ENCODE measurements at places on chromosomes 3 and 15.

DNA sequence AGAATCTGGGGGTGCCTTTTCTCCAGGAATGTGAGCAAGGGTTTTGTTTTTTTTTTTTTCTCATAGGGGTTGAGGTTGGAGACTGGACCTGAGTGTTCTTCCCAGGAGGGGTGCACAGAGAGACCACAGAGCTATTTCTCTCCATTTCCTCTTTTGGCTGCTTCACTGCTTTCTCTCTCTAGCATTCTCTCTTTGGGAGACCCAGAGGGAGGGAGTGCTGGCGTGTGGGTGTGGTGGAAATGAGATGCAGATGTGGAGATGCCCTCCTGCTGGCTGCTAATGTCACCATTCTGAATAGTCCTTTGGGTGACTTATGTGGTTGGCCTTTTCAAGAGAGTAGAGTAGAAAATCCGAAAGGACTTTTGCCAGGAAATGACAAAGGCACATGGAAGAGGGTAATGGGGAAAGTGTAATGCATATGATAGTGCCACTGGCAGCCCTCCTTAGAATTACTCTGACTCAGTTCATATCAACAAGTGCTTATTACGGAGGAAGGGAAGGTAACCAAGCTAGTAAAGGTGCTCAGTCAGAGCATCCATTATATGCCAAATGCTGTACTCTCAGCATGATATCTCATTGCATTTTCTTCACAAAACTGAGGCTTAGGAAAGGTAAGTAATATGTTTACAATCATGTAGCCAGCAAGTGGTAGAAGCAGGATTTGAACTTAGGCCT lies 1.9 kb downstream of the SYN2 start:
- no peak for DNase-seq

DNA sequence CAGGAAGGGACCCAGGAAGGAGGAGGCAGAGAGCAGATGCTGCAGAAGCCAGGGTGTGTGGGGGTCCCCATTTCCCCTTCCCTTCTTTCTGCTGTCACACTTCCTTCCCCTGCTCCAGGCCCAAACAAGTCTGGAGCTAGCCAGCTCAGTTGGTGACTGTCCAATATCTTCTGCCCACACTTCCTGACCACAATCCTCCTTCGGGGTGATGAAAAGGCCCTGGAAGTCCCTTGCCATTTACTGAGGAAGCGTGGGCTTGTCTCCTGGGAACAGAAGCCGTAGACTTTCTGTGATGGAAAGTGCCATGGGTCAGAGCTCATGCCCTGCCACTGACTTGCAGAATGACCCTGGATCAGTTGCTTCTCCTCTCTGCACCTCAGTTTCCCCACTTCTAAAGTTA lies 39.0 kb downstream of the ANAPC13 start:
- DNase-seq = no peak

- DNase-seq = no peak
Measured at GRCh38 chr3:100354850-100355249, 20.3 kb downstream of the NIT2 start.

DNA sequence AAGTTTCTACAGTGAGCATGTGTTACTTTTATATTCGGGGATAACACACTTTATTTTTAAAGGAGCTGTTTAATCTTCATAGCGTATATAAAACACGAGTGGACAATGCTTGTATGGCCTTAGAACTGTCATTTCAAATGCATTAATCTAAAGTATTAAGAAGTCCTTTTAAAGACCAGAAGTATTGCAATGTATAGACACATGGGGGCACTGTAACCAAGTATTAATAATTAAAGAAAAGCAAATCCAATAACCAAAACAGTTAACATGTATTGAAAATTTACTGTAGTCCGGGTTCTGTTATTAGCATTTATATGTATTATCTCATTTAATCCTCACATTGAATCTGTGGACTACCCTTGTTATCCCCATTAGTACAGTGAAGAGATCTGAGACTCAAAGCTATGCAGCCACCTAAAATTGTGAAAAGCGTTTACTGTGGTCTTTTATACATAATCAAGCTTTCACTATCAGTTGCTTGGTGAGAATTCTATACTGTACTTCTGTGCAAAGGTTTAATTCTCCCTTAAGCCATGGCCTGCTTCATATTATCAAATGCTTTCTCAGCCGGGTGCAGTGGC lies 10.1 kb downstream of the ARL14 start:
- DNase-seq = no peak

- DNase-seq = no peak
Measured at GRCh38 chr3:195866686-195867511, 41.5 kb downstream of the TNK2 start.

GRCh38 chr15:90838544-90838943 lies 29.8 kb upstream of the FURIN start:
- DNase-seq = no peak

DNA sequence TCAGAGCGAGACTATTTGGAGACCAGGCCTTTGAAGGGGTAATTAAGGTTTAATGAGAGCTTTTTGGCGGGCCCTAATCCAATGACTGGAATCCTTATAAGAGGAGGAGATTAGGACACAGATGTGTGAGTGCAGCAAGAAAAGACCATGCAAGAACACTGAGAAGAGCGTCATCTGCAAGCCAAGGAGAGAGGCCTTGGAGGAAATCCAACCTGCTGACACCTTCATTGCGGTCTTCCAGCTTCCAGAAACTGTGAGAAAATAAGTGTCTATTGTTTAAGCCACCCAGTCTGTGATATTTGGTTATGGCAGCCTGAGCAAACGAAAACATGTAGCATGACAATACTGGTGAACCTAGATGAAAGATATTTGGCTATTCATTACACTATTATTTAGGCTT lies 23.0 kb upstream of the MUSTN1 start:
- no peak for DNase-seq

- no peak for DNase-seq
Measured at GRCh38 chr3:66053550-66054094, 14.9 kb upstream of the MAGI1 start.

- no peak for DNase-seq
Measured at GRCh38 chr3:187983484-187984124, 170.4 kb upstream of the LPP start.

DNA sequence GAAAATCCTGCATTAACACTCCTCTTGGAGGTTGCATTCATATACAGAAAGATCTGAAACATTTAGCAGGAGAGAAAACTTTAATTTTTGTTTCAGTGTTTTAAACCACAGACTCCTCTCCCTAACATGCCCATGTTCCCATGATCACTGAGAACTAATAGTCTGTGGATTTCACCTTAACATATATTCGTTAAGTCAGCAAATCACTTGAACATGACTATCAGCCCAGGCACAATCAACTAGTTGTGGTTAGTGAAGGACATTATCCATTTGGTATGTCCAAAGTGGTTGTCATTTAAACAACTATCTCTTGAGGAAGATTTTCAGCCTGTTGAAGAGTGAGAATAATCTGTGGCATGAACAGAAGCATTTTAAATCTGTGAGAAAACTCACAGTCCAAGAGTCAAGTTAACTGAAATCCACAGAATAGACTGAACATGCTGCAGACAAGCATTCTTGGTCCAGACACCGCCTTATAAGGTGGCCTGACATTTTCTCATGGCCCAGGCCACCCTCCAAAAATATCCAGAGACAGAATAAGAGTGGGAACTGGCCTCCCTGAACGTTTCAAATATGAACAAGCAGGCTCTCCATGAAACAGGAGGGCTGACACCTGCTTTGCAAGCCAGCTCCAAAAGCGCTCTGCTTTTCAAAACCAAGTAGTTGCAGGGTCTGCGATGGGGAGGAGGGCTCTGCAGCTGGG lies 39.9 kb upstream of the ADCY5 start:
- DNase-seq = no peak

- DNase-seq = no peak
Measured at GRCh38 chr15:51721199-51721960, 16.1 kb downstream of the LYSMD2 start.

GRCh38 chr3:7700977-7701376 lies 800.6 kb upstream of the LMCD1 start:
- DNase-seq = no peak

DNA sequence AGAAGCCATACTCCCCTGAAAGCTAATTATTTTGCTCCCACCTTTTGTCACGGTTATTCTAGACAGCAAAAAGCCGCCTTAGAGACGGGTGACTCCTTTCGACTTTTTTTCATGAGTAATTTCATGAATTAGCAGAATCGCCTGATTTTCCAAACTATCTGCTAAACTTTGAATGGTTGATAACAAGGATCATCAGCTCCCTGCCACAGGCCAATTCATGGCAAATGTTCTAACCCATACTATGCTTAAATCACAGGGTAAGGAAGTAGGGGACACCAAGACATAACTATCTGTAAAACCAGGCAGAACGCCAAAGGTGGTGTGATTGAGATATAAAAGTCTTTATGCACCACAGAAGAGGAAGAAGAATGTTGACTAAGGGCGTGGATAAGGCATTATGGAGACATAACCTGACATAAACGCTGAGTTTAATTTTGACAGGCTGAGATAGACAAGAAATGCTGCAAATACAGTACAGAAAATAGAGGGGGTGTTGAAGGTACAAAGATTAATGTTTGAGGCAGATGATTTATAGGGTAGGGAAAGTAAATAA lies 891 bp upstream of the DMXL2 start:
- DNase-seq = no peak

DNA sequence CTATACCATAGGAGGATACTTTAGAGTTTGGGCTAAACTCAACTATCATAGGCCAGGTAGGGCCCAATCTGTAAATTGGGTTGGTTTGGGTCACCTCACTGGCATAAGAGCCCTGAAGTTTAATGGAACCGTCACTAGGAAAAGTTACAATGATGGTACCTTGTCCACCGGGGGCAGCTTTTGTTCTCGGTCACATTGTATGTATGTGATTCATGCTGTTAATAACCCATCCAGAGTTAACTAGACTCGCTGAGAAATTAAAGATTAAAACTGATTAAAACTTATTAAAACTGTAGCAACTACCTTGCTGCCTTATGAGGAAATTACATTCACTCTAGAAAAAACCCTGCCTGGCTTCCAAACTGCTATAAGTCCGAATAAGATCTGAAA lies 145.0 kb upstream of the TMCO5A start:
- no peak for DNase-seq

GRCh38 chr3:99159220-99159762 lies 257.8 kb upstream of the DCBLD2 start:
- no peak for DNase-seq

- no peak for DNase-seq
Measured at GRCh38 chr3:141576744-141577052, 89.9 kb downstream of the RASA2 start.

GRCh38 chr3:50269460-50269859 lies 513 bp downstream of the SEMA3B start:
- DNase-seq = no peak

DNA sequence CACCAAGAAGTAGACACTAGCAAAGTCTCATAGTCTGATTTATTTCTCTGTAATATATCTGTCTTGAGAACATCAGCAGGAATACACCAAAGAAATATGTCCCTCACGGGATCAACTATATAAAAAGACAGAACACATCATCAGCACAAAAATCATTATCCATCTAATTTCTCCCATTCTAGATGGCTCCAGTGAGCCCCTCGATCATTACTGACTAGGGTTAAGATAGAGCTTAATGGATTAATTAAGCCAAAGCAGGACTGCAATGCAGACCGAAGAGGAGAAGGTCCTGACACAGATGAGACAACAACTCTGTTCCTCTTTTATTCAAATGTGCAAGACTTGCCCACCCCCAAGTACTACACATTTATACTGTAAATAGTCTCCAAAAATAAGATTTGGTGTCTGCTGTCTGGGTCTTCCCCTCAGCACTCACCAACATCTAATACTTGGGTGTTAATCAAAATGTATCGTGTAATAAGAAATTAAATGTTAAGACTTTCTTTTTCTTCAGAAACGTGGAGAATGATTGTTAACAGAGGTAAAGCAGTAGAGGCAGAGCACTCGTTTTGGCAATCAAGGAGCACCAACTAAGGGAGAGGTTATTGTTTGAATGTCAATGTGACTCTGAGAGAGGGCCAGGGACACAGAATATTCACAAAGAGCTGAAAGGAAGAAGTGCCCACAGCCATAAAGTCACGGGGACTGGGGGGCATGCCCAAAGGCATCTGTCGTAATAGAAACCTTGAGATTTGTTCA lies 133.6 kb downstream of the TIGIT start:
- no peak for DNase-seq

DNA sequence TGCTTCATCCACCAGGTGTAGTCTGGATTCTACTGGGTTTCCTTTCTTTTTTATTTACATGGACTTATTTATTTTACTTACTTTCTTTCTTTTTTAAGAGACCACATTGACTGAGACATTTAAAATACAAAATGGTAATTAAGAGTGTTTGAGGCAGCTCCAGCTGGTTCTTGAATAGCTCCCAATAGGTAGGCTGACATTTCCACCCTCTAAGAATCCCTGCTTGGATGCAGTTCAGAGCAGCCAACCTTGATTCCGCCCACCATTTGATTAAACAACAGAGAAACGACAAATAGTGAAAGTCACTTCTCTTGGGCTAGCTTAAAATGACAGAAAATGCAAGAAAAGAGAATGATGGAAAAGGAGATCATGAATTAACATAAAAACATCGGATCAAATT lies 270.5 kb downstream of the TUSC7 start:
- DNase-seq = no peak

DNA sequence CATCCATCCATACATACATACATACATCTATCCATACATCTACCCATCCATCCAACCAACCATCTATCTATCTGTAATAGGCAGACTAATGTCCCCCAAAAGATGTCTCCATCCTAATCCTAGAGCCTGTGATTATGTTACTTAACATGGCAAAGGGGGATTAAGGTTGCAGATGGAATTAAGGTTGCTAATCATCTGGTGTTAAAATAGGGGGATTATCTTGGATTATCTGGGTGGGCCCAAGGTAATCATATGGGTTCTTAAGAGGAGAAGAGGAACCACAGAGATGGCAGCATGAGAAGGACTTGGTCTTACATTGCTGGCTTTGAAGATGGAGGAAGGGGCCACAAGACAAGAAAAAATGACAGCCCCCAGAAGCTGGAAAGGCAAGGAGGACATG lies 14.7 kb upstream of the RPL29 start:
- DNase-seq = no peak

DNA sequence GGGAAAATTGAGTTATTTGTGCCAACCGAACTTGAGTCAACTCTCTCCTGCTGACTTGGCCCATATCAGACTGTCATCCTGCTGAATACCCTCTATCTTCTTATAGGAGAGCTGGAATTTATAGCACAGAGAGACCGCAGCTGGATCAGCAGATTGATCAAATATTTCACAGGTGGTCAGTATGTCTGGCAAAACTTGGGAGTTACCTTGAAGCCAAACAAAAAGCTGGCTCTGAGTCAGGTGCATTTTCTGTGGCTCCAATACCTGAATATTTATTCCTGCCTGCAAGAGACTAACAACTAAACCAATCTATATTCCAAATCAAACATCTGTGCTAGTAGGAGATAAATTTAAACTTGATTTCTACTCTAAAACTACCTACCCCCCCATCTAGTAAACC lies 752.1 kb upstream of the ALCAM start:
- DNase-seq = no peak

DNA sequence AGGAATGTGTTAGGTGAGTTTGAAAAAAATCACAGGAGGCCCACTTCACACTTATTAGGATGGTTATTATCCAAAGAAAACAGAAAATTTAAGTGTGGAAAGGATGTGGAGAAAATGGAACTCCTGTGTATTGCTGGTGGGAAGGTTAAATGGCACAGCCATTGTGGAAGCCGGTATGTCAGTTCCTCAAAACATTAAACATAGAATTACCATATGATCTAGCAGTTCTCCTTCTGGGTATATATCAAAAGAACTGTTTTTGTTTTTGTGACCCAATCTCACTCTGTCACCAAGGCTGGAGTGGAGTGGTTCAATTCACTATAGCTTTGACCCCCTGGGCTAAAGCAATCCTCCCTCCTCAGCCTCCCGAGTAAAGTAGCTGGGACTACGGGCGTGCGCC lies 10.4 kb upstream of the ZFYVE19 start:
- DNase-seq = no peak

GRCh38 chr3:52650439-52650838 lies 35.3 kb downstream of the PBRM1 start:
- no peak for DNase-seq
